ENCODE measurements at places on chromosomes 1 and 21.

DNA sequence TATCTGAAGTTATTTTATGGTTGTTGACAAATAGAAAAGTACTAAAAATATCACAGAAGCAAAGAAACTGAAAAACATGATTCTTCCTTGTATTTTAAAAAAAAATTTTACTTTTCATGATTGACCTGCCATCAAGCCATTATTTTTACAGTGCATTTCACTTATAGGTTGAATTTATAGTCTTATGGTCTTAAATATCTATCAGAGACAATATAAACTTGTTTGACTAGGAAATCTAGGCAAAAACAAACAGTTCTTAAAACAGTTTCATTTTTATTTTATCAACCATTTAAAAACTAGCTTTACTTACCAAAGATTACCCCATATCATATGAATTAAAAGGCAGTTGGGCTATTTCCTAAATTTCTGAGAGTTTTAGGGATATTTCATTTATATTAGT, 59.2 kb downstream of the SLC16A1 start:
- no peak for DNase-seq

DNA sequence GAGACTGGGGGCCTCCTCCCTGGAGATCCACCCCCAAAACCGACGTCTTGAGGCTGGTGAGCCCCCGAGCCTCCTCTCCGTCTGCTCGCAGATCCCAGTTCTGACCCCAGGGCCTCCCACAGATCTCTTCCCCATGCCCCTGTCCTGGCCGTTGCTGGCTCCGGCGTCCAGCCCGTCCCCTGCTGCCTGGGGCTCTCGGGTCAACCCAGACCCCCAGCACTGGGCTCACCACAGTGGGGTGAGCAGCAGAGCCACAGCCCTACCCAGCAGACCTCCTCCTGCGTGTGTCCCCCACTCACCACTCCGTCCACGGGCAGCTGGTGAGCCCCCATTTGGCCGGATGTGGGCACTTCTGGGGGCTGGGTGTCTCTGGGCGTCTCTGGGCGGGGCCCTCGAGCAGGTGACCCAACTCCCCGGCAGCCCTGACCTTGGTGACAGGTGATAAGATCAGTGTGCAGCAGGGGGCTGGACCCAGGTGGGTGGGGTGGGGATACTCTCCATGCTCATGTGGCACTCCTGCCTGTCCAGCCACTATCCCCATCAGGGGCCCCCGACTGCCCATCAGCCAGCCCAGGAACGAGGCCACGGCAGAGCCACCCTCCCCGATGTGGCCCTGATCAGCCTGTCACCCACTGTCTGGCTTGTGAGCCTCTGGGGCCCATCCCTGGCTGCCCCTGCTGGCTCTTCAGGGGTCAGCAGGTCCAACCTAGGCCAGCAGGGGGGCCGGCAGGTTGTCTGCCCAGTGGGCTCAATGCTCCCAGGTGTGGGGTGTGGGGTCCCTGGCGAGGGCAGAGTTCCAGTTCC, 709 bp downstream of the TNFRSF14 start:
- no peak for DNase-seq

DNA sequence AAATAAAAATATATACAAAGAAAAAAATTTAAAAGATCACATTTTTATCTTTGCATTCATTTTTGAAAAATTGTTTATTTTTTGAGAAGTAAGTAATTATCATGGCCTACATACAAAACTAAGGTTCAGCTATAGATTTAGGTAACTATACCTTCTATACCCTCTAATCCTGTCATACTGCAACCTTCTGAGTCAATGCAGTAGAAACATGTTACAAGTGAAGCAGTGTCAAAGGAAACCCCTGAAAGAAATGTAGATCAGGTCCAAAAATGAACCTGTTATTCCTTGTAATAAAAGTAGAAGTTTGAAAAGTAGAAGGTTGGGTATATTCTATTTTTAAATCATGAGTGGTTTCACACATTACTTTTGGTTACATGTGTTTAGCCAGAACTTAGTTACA, 51.3 kb downstream of the PTGS2 start:
- no peak for DNase-seq

- no peak for DNase-seq
These were observed 2.4 kb downstream of the PGLYRP4 start for GRCh38 chr1:153346077-153346723.

- DNase-seq: no peak
These were observed 354.6 kb downstream of the SEC16B start for GRCh38 chr1:177615251-177615650.

DNA sequence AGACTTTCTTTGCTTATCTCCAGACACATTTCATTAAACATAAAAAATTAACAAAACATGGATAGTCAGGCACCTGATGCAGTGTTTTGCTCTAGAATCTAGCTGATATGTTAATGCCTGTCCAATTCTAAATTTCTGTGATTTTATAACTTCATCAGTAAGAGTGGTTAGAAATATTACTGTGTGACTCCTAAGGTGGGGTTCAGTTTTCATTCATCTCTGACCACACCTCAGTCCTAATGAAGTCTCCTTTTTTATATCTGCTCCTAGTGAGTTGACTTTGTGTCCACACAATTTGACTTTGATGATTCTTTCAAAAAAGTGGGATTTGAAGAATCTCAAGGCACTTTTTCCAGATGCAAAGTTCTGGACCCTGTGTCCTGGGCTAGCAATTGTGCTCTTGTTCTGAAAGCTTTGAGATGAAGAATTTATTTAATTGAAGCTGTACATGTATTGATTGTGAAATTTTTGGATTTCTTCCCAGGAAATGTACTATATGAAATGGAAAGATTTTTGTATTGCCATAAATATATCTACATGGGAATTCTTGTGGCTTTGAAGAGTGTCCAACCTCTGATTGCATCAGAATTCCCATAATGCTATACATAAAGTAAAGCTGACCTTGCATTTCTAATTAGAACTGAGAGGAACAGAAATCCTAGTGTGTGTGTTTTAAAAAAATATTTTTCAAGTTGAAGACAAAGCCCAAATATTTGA, 111.2 kb downstream of the GIPC2 start:
- no peak for DNase-seq

- DNase-seq: no peak
These were observed 239.5 kb downstream of the TGFB2 start for GRCh38 chr1:218584418-218585155.

DNA sequence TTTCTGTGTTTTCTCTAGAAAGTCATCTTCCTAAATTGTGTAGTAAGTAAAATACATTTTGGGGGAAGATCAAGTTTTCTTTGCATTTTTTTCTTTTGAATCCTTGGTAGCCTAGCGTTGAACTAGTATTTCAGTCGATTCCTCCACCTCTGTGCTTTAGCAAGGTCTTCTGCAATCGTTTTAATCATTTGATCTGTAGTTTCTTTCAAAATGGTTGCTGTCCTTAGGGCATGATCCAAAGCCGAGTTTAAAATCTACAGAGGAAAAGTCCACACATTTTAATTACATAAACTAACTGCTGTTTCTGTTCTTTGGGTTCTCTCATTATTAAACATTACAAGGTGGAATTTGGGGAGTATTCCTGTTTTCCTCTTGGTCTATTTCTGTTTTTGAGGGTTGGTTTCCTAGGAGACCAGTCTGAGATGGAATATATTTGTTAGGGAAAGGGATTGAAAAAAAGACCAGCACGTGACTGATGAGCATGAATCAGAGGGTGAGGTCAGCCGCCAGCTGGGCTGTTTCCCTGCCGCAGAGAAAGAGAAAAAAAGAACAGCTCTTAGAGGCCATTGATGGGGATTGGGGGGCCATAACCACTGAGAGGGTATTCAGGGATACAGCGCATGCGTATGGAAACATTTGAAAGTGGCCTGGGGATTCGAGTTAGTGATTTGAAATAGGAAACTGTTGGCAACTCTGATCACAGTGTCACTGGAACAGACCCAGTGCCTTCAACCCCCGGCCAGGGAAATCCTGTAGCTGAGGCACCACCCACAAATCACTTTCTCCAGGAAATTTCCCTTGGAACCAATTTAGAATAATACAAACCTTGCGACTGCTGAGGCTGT, 40.6 kb downstream of the AKNAD1 start:
- DNase-seq: peak; percentile 48

- no peak for DNase-seq
These were observed 226.4 kb upstream of the C8B start for GRCh38 chr1:57192222-57192621.

- DNase-seq: no peak
These were observed 21.6 kb upstream of the SLC45A3 start for GRCh38 chr1:205701891-205702290.

- DNase-seq: no peak
These were observed 4.3 kb upstream of the KIF14 start for GRCh38 chr1:200624679-200625335.

- DNase-seq: no peak
These were observed 614.3 kb downstream of the NCAM2 start for GRCh38 chr21:21612466-21612865.

GRCh38 chr1:67250051-67250653, 57.5 kb upstream of the IL12RB2 start:
- no peak for DNase-seq

- no peak for DNase-seq
These were observed 23.4 kb upstream of the PTP4A2 start for GRCh38 chr1:31961536-31961935.

All from cerebellar nuclear complex (tissue), 1 donor.